ENCODE measurements at places on chromosomes 11 and 22.

GRCh38 chr11:117039270-117039669 is 59.0 kb downstream of the SIK3 start:
- DNase-seq: no peak

- DNase-seq: no peak
Measured at GRCh38 chr11:43788421-43788820, 92.2 kb upstream of the ALKBH3 start.

DNA sequence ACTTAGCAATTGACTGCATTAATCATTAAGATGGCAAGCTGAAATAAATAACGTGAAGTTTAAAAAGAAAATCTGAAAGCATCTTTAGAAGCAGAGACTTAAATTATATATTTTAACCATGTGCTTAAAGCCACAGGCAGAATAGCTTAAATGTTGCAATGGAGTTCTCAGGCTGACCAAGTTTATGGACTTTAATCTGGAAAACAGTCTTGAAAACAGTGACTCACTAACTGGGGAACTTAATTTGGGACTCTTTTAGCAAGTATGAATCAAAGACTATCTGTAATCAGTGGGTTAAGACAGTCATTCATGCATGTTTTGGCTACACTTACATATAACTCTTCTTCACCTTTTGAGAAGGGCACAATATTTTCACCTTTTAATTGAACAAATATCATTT is 12.6 kb upstream of the GLYATL1 start:
- no peak for DNase-seq

DNA sequence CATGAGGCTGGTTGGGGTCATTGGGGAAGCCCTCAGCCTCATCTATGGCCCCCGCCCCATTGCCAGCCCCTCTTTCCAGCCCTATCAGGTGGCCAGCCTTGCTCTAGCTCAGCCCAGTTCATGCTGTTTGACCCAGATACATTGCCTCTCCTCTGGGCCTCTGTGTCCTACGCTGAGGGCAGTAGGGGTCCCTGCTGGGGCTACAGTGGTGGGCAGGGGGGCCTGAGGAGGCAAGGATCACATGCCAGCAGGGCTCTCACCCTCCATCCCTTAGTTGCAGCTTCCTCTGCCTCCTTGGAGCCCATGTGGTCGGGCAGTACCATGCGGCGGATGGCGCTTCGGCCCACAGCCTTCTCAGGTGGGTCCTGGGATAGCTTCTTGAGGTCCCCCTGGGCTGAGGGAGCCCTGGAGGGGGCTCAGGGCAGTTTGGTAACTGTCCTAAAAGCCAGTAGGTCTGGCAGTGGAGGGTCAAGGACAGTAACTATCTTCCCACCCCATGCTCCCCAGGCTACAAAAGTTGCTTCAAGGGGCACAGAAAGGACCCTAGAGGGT is 19.2 kb downstream of the EMID1 start:
- DNase-seq: no peak

GRCh38 chr11:62489204-62489603 is 57.4 kb downstream of the AHNAK start:
- no peak for DNase-seq

- no peak for DNase-seq
Measured at GRCh38 chr11:61626580-61627380, 45.9 kb upstream of the SYT7 start.

- no peak for DNase-seq
Measured at GRCh38 chr22:31891366-31892079, 52.8 kb upstream of the YWHAH start.

- no peak for DNase-seq
Measured at GRCh38 chr11:11779975-11780374, 61.8 kb upstream of the USP47 start.

DNA sequence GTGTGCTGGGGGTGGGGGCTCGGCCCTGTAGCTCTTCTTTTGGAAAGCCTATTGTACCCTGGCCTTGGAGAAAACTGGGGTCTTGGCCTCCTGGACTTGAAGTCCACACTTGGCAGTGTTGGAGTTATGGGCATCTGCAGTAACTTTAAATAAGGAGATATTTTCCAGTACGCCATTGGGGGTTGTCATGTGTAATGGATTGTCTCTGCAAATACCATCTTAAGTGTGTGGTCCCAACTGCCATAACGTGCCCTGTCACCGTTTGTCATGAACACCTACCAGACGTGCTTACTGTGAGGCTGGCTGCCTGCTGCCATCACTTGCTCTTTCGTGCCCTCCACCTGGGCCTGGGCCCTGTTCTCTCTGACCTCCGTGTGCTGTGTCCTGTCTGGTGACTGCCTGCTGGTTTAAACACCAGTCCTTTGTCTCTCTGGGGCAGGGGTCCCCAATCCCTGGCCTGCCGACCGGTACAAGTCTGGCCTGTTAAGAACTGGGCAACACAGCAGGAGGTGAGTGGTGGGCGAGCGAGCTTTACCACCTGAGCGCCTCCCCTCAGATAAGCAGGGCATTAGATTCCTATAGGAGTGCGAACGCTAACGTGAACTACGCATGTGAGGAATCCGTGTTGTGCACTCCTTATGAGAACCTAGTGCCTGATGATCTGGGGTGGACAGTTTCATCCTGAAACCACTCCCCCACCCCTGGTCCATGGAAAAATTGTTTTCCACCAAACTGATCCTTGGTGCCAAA is 3.6 kb upstream of the ZDHHC8 start:
- DNase-seq: no peak

All from NCI-H524 treated with DMSO at 0.1 percent for 48 hours (cell line).